RPMI7951 (cell line): ENCODE measurements at places on chromosomes 2 and 18. TPM values are rescaled to one million over a fixed set of nuclear protein-coding genes. Genes with fewer than 3 reads are reported as not detected.

The DOCK10 gene
- total RNA-seq: 42.8 and 45.6 TPM in 2 replicates

The ALK gene
- 0.12 and 0.29 TPM in 2 replicates for total RNA-seq

The LYG2 gene
- not detected in 2 replicates for total RNA-seq

The LRRC30 gene
- total RNA-seq: not detected in 2 replicates

The XDH gene
- 0.48 and 0.88 TPM in 2 replicates for total RNA-seq

The GKN2 gene
- total RNA-seq: not detected in 2 replicates

The LYPD6B gene
- 21.6 and 25.9 TPM in 2 replicates for total RNA-seq

The BCL11A gene
- under 0.01 TPM in 1 of 2 replicates, not detected in the other for total RNA-seq

The MDH1B gene
- 1.2 TPM in 2 replicates for total RNA-seq

The UCN gene
- 0.48 and 2.1 TPM in 2 replicates for total RNA-seq

The LINC00305 gene
- total RNA-seq: not detected in 2 replicates

The C2orf76 gene
- total RNA-seq: 19.8 and 23.7 TPM in 2 replicates

The VIT gene
- total RNA-seq: 0.88 and 2.9 TPM in 2 replicates

The TEX51 gene
- total RNA-seq: not detected in 2 replicates

The SCG2 gene
- total RNA-seq: 57.7 and 79.7 TPM in 2 replicates

The CACNB4 gene
- total RNA-seq: 0.10 and 0.12 TPM in 2 replicates

The MAP3K19 gene
- not detected in 2 replicates for total RNA-seq

The PROKR1 gene
- total RNA-seq: not detected in 2 replicates

The SERPINB2 gene
- total RNA-seq: 20.3 and 20.5 TPM in 2 replicates

The TCF23 gene
- total RNA-seq: not detected in 2 replicates

The TYW5 gene
- 9.0 and 9.1 TPM in 2 replicates for total RNA-seq

The TRIM43 gene
- total RNA-seq: not detected in 2 replicates

The TMEM37 gene
- not detected in 2 replicates for total RNA-seq

The AQP12A gene
- not detected in 2 replicates for total RNA-seq

The TDRD15 gene
- total RNA-seq: not detected in 2 replicates

The TEKT4 gene
- total RNA-seq: not detected in 2 replicates
